ENCODE measurements at places on chromosomes 7 and 10.

GRCh38 chr7:141738592-141739013 lies 445 bp downstream of the SSBP1 start:
- no peak for DNase-seq

- no peak for DNase-seq
Measured at GRCh38 chr10:123945325-123945920, 53.8 kb upstream of the CPXM2 start.

DNA sequence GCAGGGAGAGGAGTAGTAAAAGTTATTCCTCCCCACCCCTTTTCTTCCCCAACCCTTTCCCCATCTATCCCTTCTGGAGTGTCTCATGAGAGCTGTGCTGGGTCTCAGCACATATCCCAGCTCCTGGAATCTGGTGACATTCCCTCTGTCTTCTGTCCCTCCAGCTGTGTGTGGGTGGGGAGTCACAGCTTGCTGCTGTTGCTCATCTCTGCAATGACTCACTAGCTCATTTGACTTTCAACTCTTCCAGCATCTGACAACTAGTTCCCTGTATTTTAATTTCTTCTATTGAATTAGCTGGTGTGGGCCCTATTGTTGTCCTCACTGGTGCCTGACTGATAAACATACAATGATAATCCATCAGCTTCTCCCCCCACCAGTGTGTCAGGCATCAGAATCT lies 198.9 kb upstream of the AUTS2 start:
- DNase-seq = no peak

DNA sequence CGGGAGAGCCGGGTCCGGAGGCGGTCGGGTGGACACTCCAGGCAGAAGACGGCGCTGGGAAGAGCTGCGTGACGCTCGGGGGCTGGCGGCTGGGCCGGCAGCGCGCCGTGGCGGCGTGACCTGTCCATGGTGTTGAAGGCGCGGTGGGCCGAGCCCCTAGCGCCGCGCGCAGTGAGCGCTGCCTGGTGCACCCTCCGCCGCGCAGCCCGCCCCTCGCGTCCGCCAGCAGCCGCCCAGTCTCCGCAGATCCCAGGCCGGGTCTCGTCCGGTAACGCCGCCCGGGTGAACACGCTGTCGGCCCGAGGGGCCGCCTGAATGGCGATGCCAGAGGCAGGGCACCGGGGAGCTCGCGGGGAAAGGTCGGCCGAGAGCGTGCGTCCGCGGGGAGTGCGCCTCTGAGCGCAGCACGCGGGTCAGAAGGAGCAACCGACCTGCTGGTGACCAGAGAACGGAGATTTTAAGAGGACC lies 657 bp upstream of the TMEM178B start:
- DNase-seq = peak; percentile 64

GRCh38 chr7:158236400-158236799 lies 351.2 kb downstream of the PTPRN2 start:
- no peak for DNase-seq

- no peak for DNase-seq
Measured at GRCh38 chr10:24904824-24905223, 47.6 kb downstream of the PRTFDC1 start.

DNA sequence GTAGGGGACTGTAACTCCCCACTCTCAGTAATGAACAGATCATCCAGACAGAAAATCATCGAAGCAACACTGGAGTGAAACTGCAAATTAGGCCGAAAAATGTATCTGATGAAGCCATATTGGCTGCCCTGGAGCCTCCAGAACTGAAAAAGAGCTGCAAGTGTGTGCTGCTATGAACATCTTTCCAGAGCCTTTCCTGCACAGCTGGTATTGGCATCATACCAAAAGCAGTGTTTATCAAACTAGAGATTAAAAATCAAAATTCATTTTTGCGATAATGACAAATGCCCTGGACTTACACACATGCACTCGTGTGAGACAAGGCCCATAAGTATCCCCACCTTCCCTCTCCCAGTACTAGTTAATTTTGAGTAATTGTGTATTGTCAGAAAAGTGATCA lies 6.8 kb upstream of the CLDN12 start:
- no peak for DNase-seq

DNA sequence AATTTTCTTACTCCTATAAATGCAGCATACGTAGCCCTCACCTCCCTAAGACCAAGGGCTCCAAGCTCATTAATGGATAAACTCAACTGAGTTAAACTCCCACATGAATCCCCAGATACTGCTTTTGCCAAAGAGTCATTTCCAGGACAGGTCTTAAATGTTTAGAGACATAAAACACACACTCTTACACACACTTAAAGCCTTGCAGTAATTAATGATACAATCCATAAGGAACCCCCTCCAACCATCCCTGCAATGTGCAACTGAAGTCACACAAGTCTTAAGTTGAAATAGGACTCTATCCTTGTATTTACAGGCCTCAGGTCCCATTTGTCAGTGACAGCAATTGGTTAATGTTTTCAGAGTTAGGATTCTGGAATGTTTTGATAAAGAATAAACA lies 194.1 kb downstream of the FANK1 start:
- DNase-seq = no peak

DNA sequence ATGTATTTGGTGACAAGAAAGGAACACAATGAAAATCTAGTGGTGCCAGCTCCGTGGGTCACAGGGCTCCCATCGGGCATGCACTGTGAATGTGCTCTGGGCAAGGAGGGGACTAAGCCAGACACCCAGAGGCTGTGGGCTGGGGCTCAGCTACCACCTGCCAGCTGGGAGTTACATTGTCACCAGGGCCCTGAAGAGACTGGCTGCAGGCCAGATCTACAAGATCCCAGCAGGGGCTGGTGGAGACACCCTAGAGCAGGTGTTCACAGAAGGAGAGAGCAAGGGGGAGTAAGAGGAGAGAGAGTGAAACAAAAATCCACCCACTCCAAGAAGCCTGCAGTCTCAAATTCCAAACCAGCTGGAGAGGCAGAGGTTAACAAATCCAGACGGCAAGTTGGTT lies 116.6 kb upstream of the ADCY1 start:
- DNase-seq = no peak

Measured in upper lobe of right lung (tissue), 1 donor.